NCI-H524 (cell line): ENCODE measurements at places on chromosomes 2 and 18.

DNA sequence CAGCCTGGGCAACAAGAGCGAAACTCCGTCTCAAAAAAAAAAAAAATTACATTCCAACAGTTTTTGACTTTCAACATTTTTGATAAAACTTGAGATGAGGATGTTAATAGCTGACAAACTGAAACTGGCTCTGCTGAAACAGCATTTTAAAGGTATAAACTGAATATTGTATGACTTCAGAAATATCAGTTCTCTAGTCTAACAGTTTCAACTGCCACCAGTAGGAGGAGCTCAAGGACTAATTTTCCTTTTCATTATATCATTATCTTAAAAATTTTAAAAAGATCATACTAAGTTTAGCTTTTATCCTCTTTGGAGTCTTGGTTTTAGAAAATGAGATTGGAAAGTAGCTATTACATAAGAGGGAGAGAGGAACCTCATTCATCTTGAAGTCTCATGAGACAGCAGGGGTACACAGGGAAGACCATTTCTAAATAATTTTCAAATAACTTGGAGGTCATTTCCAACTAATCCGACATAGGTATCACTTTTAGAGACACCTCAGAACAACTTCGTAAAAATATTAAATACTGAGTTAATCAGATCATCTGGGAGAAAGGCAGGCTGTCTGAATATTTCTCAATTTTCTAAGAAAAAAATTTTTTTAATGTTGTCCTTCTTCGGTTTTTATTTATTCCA, 37.6 kb upstream of the MCM6 start:
- DNase-seq, result peak; percentile 2

- DNase-seq, result no peak
Observed at GRCh38 chr18:55185391-55185790, 226.1 kb upstream of the CCDC68 start.

GRCh38 chr18:72261590-72261989, 282.6 kb downstream of the CBLN2 start:
- no peak for DNase-seq

- DNase-seq, result no peak
Observed at GRCh38 chr18:34258176-34258575, 33.5 kb upstream of the NOL4 start.

DNA sequence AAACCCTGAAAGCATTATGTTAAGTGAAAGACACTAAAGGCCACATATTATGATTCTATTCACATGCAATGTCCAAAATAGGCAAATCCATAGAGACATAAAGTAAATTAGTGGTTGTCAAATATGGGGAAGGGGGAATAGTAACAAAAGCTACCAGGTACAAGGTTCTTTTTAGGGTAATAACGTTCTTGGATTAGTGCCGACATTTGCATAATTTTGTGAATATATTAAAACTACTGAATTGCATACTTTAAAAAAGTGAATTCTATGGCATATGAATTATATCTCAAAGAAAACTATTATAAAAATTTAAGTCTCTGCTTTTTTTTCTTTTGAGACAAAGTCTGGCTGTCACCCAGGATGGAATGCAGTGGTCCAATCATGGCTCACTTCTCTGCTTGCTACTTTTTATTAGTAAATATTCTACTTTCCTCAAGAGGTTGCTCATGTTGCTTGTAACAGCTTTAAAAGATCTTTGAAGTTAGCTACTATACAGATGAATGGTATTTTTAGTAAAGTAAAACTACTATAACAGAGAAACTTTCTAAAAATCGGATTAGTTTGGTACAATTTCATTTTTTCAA, 2.5 kb downstream of the SESTD1 start:
- DNase-seq, result no peak

GRCh38 chr2:227029426-227030105, 134.4 kb downstream of the COL4A4 start:
- DNase-seq, result no peak

- DNase-seq, result no peak
Observed at GRCh38 chr18:31302991-31303390, 15.0 kb upstream of the DSG1 start.

GRCh38 chr2:113966171-113966570, 76.3 kb downstream of the ACTR3 start:
- no peak for DNase-seq

- no peak for DNase-seq
Observed at GRCh38 chr18:63972002-63972376, 2.1 kb downstream of the SERPINB8 start.

DNA sequence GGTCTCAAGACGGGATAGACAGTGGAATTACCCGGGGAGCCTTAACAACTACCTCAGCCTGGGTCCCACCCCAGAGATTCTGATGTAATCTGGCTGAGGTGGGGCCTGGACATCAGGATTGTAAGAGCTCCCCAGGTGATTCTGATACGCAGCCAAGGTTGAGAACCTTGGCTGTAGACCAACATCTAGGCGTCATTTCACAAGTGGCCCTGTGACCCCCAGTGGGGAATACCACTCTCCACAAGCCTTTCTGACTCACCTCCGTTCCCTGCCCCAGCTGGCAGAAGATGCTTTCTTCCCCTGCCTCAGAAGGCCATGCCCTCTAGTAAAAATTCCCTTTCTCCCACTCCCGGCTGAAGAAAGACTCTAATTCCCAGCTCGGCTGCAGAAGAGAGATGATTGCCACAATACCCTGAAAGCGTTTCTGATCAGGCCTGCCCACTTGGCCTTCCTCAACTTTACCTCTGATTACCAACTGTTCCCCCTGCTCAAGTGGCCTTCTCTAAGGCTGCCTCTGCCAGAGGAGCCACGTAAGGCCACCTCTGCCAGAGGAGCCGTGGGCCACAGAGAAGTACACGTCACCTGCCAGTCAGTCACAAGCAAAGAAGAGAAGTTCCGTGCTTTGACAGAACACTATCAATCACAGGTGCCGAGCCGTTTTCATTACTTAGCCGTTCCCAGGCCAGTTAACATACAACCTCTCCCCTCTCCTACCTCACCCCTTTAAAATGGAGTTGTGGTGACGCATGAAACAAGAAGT, 116.8 kb upstream of the PKDCC start:
- DNase-seq, result no peak

DNA sequence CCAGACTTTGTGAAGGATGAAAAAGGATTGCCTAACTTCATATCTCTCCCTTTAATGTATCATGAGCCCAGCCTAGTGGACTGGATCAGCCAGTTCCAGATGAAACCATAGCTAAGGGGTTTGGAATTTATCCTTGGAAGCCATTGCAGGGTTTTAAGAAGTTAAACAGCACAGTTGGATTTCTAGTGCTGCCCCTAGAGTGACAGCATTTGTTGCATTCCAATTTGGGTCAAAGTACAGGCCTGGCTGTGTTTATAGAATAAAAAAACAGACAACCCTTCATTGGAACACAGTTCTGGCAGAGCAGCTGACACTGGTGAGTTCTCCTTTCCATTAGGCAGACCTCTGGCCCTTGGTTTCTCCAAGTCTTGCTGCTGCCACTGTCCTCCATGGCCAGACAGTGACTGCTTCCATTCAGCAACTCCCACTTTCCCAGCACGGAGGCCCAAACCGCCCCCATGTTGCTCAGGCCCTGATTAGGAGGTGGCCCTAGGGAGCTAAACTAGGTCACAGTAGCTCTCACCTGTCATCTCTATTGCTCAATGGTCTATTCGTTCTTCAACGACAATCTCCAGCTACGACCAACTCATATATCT, 8.0 kb downstream of the GPR39 start:
- no peak for DNase-seq

DNA sequence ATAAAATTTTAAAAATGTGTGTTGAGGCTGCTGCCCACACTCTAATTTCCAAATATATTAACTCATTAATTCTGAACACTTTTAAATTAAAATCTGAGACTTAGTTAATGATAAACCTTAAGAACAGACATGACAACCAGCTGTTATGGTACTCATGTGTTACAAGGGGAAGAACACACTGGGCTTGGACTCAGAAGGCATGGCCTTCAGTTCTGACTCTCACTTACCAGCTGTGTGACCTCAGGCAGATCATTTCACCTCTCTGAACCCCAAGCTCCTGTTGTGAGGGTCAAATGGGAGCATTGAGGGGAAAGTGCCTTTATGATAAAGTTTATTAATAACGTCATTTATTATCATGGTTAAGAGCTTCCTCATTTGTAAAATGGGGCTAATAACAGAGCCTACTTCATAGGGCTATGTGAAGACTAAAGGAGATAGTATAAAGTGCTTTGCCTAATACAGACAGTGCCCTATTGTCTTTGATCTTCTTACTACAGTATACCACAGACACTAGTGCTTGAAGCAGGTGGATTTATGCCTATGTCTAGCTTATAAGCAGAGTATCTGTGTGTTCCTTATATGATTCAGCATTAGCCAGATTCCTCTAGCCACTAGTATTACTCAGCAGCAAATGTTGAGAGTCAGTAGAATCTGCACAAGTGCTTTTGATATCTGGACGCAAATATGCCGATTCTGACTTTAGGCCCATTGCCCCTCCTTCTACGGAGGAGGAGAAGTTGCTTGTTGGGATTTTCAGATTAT, 99.6 kb downstream of the SGPP2 start:
- no peak for DNase-seq

- peak; percentile 60 for DNase-seq
Observed at GRCh38 chr2:74576863-74577229, 22.3 kb downstream of the DOK1 start.

- no peak for DNase-seq
Observed at GRCh38 chr2:240791221-240791800, 28.7 kb downstream of the KIF1A start.

DNA sequence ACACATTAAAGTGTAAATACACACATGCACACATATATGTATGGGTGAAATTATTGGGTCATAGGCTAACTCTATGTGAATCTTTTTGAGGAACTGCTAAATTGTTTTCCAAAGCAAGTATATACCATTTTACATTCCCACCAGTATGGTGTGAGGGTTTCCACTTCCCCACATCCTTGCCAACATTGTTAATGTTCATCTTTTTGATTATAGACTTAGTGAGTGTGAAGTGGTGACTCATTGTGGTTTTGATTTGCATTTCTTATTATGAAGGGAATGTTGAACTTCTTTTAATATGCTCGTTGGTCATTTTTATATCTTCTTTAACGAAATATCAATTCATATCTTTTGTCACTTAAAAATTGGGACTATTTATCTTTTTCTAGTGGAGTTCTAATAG, 181.8 kb upstream of the GCFC2 start:
- no peak for DNase-seq

GRCh38 chr18:8526332-8526731, 82.9 kb upstream of the RAB12 start:
- DNase-seq, result peak; percentile 51

DNA sequence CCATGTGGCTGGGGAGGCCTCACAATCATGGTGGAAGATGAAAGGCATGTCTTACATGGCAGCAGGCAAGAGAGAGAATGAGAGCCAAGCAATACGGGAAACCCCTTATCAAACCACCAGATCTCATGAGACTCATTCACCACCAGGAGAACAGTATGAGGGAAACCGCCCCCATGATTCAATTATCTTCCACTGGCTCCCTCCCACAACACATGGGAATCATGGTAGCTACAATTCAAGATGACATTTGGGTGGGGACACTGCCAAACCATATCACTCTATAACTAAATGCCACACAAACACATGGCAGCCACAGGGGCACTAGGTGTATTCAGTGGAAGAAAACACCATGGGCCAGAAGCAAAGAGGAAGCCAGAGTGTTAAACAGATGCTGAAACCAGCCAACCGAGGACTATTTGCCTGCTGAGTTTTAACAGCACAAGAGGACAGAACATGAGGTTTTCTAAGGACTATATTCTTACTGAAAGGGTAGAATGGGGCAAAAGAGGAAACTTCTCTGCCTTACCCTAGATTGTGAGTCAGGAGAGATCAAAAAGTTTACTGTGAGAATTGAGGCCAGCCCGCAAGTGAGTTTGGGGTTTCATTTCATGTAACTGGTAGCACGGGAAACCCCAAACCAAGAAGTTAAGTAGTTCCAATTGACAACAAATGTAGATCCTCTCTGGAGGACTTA, 49.2 kb downstream of the SIGLEC15 start:
- no peak for DNase-seq

- peak; percentile 47 for DNase-seq
Observed at GRCh38 chr2:95043300-95044093, 18.0 kb downstream of the MAL start.

GRCh38 chr2:149731079-149731478, 143.5 kb upstream of the MMADHC start:
- DNase-seq, result no peak

GRCh38 chr2:158094487-158095092, 7.1 kb upstream of the UPP2 start:
- DNase-seq, result no peak

- DNase-seq, result no peak
Observed at GRCh38 chr2:156779416-156780120, 343.4 kb downstream of the GPD2 start.

GRCh38 chr2:215171151-215171550, 32.7 kb upstream of the ABCA12 start:
- DNase-seq, result peak; percentile 18

- DNase-seq, result no peak
Observed at GRCh38 chr2:63581298-63581961, 6.8 kb downstream of the WDPCP start.

DNA sequence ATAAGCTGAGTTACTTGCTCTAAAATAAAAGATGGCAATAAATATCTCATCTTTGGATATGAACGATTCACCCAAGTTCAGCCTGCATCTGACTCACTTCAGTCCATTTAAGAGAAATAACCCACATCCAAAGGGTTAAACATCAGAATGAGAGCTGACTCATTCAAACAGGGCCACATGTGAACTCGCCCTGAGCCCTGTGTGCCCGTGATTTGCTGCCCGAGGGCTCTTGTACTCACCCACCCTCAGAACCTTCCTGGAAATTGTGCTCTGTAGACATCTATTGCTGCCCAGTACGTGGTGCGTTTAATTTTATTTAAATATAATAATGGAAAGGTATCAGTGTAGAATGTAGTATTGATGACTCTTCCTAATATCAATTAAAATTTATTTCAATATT, 66.9 kb upstream of the RBM44 start:
- DNase-seq, result no peak

GRCh38 chr18:33844232-33844631, 266.2 kb downstream of the ASXL3 start:
- no peak for DNase-seq

DNA sequence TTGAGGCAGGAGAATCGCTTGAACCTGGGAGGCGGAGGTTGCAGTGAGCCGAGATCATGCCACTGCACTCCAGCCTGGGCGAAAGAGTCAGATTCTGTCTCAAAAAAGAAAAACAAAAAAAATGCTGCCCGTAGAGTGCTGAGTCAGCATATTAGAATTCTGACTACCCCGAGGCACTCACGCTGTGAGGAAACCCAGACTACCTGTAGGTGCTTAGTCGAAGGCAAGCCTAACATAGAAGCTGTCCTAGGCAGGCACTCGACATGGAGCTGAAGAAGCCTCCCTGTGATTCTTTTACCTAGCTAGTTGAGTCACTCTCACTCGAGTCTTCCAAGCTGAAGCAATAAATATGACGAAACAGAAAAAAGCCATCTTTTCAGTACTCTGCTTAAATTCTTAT, 1323.2 kb upstream of the DDX18 start:
- DNase-seq, result no peak

DNA sequence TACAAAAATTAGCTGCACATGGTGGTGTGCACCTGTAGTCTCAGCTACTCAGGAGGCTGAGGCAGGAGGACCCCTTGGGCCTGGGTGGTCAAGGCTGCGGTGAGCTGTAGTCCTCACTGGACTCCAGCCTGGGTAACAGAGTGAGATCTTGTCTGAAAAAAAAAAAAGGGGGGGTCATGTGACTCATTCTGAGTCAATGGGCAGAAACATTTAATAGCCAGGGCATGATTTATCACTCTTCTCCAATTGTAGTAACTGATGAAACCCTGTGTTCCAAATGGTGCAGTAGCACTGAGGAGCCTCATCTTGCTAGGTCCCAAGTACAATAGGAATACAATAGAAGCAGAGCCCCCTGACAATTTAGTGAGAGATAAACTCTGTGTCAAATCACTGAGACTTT, 78.9 kb upstream of the CCDC68 start:
- DNase-seq, result no peak
